Activated CD4-positive, alpha-beta T cell treated with anti-CD3 and anti-CD28 coated beads for 36 hours (primary cell): ENCODE measurements at places on chromosomes 2 and 18. TPM values are rescaled to one million over a fixed set of nuclear protein-coding genes. Genes with fewer than 3 reads are reported as not detected.

- no peak for DNase-seq
These were observed 232.1 kb downstream of the RBM43 start for GRCh38 chr2:151029406-151030157.

- DNase-seq, result no peak
These were observed 14.1 kb upstream of the CYS1 start for GRCh38 chr2:10094271-10094814.

GRCh38 chr2:150594299-150594698 is 106.8 kb upstream of the RND3 start:
- no peak for DNase-seq

DNA sequence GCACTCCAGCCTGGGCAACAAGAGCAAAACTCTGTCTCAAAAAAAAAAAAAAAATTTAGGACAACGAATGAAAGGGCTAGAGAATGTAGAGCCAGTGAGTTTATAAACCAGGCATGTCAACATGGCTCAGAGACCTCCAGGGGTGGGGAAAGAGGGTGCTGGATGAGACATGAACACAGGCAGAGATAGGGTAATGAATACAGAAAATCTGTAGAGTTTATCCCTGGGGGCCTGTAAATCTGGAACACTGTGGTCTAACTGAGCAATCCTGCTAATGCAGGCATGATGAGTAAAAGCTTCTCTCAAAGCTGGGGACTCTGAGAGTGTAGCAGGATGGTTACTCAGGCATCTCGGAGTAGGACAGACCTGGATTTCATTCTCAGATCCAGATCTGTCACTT is 59.2 kb upstream of the IGFBP2 start:
- DNase-seq, result no peak

- DNase-seq, result no peak
These were observed 132.7 kb downstream of the CCBE1 start for GRCh38 chr18:59564561-59564960.

DNA sequence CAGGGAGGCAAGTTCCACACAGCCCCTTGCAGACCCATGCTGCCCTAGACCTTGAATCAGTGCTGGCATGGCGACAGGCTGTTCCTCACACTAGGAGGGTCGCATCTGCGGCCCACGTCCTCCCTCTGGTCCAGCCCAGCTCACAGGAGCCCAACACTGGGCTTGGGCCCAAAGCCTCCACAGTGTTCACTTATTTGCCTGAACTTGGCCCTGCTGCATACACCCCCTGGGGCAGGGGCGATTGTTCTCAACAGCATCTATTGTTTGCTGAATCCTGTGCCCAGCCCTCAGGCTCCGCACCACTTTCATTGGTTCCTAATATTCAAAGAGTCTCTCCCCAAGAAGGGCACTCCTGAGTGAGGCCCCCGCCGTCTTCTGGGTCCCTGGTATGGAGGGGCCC is 90.7 kb downstream of the ZBTB7C start:
- no peak for DNase-seq

The EHD3 gene
- 1.6 TPM for total RNA-seq

DNA sequence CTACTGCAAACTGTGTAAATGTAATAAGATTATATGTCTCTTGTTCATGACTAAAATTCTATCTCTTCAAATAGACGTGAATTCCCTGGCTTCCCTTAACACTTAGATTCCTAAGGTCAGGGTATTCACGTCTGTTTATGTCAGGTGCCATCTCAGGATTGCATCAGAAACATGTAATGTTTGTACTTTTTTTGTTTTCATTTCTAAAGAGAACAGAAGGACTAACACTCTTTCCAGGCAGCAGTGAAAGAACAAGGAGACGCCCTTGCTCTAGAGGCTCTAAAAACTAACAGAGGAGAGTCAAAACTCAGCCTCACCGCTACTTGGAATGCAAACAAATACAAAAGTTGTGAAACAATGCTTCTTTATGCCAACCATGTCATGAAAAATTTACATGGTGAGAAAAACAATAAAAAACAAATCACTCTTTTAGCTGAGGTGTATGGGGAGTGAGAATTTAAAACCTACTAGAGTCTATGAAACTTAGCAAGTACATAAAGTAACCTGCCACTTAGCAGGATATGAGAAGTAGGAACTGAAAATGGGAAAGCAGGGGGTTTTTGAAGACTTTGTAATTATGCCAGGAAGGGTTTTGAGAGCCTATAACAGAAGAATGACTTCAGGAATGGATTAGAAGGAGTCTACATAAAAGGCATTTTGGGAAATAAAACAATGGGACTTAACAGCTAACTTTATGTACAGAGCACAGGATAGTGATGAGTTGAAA is 522.7 kb downstream of the THSD7B start:
- no peak for DNase-seq
